ENCODE measurements at places on chromosomes 16 and 17.

GRCh38 chr17:60392845-60393702 is 1.1 kb upstream of the USP32 start:
- DNase-seq = peak; percentile 6

DNA sequence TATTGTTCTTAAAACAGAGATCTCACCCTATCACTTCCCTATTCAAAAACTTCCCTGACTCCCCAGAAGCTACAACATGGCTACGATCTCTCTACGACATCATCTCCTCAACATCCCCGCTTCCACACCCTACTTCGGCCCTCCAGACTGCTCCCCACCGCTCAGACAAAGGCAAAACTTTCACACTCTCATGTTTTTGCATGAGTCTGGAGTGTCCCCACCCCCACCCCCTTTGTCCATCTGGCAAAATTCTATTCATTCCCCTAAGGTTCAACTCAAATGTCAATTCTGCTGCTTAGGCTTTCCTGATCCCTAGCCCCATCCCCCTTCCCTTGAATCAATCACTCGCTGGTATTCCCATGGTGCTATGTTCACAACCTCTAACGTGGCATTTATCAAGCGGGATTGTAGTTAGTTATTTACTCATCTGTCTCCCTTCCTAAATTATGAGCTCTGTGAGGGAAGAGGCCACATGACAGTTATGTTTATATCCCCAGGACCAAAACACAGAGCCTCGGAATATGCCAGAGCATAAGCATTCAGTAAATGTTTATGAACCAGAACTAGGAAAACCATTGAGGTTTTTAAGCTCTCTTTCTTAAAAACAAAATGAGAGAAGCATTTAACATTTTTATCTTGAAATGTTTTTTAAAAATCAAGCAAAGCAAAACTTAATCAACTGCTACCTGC is 55.9 kb downstream of the STX8 start:
- no peak for DNase-seq

- no peak for DNase-seq
Measured at GRCh38 chr16:27437946-27438345, 36.0 kb downstream of the IL21R start.

DNA sequence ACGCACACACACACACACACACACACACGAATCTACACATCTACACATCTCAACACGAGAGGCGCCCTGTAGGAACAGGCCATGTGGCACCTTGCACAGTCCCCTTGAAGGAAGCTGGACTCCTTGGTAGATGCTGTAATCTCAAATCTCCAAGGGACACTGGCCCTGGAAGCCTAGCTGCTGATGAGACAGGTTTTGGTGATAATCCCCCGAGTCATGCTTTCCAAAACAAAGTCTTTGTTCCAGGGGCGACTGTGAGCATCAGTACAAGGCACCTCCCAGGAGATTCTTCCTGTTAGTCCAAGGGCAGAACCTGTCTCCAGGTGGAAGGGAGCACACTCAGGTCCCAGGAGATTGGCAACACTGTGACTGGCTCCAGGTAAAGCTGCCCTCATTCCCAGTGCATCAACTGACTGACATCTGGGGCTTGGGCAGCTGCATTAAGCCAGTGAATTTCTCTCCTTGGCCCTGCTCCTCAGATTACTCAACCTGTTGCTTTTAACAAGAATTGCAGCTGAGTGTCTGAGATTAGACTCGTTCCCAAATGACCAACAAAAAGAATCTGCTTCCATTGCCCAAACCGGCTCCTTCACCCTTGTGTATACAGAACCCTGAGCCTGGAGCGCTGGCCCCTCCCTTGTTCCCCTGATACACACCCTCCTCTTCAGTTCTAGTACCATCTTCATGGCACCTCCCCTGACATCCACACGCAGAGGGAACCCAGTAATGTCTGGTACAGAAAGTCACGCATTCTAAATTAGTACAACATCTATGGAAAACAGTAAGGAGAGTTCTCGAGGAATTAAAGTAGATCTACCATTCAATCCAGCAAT is 13.9 kb upstream of the TNRC6C start:
- no peak for DNase-seq

- DNase-seq = peak; percentile 62
Measured at GRCh38 chr17:38742411-38743308, 5.5 kb downstream of the PCGF2 start.

DNA sequence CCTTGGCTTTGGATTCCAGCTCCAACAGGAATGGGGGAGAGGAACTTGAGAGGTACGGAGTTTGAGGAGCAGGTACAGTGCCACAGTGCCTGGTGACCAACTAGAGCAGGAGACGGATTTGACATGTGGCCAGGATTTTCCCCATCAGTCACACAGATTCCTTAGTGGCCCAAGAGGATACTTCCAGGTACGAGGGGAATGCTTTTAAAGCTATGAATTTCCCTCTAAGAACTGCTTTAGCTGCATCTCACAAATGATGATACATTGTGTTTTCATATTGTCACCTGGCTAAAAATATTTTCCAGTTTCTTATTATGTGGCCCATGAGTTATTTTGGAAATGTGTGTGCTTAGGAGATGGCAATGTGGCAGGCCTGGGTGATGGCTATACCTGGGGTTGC is 98.3 kb downstream of the ABCC6 start:
- no peak for DNase-seq

- DNase-seq = no peak
Measured at GRCh38 chr17:4897198-4897687, 2.1 kb upstream of the C17orf107 start.

GRCh38 chr17:57404073-57404472 is 147.8 kb downstream of the MSI2 start:
- DNase-seq = no peak

GRCh38 chr17:33371377-33371776 is 78.3 kb upstream of the ASIC2 start:
- no peak for DNase-seq

- no peak for DNase-seq
Measured at GRCh38 chr17:46163929-46164594, 29.2 kb downstream of the KANSL1 start.

DNA sequence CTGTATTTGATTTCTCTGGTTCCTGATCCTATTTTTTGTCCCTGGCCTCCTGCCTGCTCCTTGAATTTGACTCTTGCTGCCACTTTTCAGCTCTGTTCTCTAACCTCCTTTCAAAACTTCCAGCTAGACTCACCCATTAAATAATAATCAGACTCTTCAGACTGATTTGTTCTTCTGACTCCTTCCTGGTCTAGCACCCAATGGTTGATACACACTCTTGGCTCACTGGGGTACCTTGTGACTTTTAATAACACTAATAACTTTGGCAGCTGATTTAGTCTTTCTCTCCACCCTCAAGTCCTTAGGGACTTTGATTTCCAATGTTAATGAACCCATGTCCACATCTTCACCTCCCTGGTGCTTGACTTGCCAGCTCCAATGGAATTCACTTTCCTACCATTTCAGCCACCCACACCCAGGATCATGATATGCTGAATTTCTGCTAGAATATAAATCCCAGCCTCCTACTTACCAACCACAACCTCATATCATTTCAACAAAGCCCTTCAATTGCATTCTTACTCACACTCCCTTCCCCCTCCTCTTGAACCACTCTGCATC is 19.7 kb upstream of the C16orf82 start:
- no peak for DNase-seq

Data from DMS79 (cell line).